Stimulated activated CD4-positive, alpha-beta T cell treated with anti-CD3 and anti-CD28 coated beads, Interleukin-2, amount 100 ng/mL, for 48 hours (primary cell): ENCODE measurements at places on chromosomes 7 and 10.

- no peak for DNase-seq
These were observed 109.3 kb downstream of the GRK5 start for GRCh38 chr10:119316729-119317097.

- DNase-seq = no peak
These were observed 121.5 kb upstream of the PRR15 start for GRCh38 chr7:29442146-29442545.

- no peak for DNase-seq
These were observed 10.4 kb downstream of the CHRM2 start for GRCh38 chr7:136878878-136879277.

GRCh38 chr10:101835362-101835761, 8.2 kb downstream of the KCNIP2 start:
- DNase-seq = no peak

DNA sequence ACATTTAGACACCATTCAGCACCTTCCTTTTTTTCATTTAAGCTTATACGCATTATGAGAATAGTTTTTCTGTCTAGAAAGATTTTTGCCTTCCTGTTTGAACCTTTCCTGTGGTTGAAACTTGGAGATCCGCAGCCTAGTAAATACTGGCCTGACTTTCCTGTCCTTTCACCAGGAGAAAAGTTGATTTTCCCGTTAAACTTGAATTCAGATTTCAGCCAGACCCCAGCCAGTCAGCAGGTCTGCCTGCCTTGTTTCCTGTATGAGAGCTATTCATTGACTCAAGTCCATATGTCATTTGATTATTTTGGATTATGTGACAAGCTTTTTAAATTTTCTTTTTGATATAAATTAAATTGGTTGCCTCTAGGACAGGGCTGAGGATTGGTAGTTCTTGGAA, 71.5 kb downstream of the EVX1 start:
- DNase-seq = no peak

DNA sequence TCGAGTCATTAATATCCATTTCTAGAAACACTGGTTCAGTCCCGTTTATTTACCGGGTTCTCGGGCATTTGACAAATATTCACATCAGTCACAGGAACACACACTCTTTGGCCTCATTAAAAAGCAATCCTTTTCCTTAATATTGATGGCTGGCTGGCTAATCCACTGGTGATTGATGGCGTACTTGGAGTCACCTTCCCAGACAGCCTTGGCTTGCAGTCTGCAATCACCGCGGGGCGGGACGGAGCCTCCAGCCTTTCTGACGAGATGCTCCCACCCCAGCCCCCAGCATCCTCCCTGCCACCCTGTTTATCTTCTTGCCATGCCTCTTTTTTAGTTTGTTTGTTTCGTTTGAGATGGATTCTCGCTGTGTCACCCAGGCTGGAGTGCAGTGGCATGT, 36.6 kb downstream of the SRRM3 start:
- no peak for DNase-seq

- no peak for DNase-seq
These were observed 39.6 kb upstream of the PRKCQ start for GRCh38 chr10:6619660-6620059.

- no peak for DNase-seq
These were observed 2.6 kb downstream of the ABI1 start for GRCh38 chr10:26857991-26858706.

DNA sequence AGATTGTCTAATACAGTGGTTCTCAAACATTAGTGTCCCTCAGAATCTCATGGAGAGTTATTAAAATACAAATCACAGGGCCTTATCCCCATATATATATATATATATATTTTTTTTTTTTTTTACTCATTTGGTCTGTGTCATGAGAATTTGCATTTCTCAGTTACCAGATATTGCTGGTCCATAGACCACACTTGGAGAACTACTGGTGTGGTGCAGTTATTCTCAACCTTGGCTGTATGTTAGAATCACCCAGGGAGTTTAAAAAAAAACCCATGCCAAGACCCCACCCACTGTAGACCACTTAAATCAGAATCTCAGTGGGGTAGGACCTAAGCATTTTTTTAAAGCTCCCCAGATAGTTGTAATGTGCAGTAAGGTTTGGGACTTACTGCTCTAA, 179.9 kb downstream of the AUTS2 start:
- DNase-seq = no peak

DNA sequence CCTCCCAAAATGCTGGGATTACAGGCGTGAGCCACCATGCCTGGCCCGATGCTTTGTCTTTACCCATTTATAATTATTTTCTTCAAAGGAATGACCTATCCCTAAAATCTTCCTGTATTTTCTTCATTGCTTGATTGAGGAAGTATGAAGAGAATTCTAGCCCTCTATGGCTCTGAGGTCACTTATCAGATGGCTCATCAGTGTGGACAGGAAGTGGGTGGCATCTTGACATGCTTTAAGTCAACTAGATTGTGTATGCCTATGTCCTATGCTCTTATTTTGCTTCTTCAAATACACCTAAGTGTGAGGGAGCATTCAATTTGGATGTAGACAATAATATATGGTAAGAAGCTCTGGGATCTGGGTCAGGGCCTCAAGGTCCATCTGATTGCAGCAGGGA, 1020.5 kb downstream of the LRMDA start:
- DNase-seq = no peak

DNA sequence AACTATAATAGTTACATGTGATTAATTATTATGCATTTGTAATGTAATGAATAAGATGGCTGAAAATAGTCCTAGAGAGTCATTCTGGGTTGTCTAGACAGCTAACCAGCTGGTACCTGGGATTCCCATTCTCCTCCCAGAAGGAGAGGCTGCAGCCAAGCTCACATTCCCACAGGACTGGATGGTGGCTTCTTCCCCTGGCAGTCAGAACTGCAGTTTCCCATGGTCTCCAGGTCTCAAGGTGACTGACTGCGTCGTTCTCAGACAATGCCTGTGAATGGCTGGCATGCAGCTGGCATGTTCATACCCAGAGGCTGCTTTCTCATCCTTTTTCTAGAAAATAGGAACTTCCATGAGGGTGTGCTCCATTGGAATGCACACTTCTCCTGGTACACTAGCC, 21.3 kb downstream of the TAS2R16 start:
- no peak for DNase-seq

DNA sequence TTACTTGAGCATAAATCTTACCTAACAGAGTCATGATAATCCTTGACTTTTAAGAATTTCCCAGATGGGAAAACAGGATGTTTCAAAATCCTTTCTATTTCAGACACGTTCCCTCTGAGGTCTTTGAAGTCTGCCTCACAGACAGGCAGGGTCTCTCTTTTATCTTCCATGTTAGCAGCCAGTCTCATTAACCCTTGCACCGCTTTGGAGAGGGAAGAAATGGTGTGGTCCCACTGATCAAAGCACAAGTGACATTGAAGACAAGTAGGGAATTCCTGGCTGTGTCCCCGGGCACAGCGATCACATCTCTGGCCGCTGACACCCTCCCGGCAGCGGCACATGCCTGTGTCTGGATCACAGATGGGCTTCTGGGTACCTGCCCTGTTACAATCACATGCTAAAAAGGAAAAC, 52.7 kb upstream of the LAMB1 start:
- no peak for DNase-seq

GRCh38 chr7:85021101-85021704, 165.7 kb downstream of the SEMA3D start:
- DNase-seq = no peak

DNA sequence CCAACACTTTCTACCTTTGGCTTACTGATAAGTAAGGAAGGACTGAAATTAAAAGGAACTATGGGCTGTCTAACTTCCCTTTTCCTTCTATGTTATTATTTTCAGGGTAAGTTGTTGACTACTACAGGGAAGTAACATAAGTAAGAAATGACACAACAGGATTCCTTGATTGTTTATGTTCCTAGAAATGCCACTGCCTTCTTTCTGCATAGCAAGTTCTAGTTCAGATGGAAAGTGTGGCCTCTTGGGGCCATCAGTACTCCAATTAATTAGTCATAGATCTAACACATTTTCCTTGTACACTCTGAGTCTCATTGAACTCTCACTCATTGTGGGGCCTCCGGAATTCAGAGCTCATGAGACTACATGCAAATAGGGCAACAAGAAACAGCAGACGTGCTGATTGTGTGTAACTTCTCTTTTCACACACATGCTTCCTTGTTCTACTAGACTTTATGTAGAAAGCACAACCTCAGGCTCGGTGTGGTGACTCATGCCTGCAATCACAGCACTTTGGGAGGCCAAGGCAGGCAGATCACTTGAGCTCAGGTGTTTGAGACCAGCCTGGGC, 35.3 kb upstream of the HIBADH start:
- DNase-seq = no peak

GRCh38 chr10:100216006-100216405, 13.4 kb downstream of the CHUK start:
- DNase-seq = no peak

GRCh38 chr10:70292004-70292403, 8.2 kb upstream of the NPFFR1 start:
- DNase-seq = no peak

- DNase-seq = no peak
These were observed 1.1 kb upstream of the WNT16 start for GRCh38 chr7:121327671-121328070.

DNA sequence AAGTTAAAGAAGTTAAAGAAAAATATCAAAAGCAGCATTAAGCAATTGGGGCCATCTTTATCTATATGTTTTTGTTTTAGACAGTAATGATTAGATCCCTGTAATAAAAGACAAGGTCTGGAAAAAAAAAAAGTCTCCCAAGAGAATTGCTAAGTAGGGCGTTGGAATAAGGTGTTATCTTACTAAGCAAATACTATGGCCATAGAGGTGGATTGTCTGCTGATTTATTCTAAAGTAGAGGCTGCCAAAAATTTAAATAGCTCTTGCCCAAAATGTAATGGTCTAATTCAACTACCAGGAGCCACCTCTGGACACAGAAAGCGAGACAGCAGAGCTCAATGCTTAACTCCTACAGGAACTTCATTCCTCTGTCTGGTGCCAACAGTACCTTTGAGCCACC, 71.6 kb downstream of the HERPUD2 start:
- no peak for DNase-seq

- DNase-seq = no peak
These were observed 142.6 kb upstream of the CDC14C start for GRCh38 chr7:48781752-48782151.

GRCh38 chr10:126253611-126253998, 134.7 kb downstream of the ADAM12 start:
- no peak for DNase-seq

GRCh38 chr7:42628054-42628453, 283.8 kb downstream of the C7orf25 start:
- DNase-seq = no peak

- DNase-seq = no peak
These were observed 17.2 kb upstream of the GIMAP8 start for GRCh38 chr7:150432915-150433892.

- DNase-seq = no peak
These were observed 33.0 kb upstream of the PLXNA4 start for GRCh38 chr7:132609222-132609621.

DNA sequence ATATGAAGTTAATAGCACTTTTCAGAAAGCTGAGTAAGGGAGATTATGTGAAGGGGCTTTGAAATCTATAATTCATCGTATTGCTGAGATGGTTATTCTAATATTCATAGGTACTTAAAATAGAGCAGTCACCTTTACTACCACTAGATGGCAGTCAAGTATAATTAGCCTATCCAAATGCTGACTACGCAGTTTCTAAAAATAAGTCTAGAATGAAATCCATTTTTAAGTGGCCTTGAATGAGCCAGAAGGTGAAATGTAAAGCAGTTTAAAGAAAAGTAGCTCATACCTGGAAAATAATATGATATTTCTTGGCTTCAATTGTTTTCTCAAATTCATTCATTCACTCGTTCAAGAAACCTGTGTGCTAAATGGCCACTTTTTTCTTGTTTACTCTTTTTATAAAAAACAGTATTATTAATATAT, 1277.1 kb downstream of the GATA3 start:
- DNase-seq = no peak

GRCh38 chr10:121244818-121245217, 353.4 kb downstream of the FGFR2 start:
- DNase-seq = no peak

GRCh38 chr10:77001206-77001605, 636.4 kb downstream of the KCNMA1 start:
- DNase-seq = no peak

GRCh38 chr10:17256627-17257026, 28.6 kb downstream of the VIM start:
- no peak for DNase-seq

DNA sequence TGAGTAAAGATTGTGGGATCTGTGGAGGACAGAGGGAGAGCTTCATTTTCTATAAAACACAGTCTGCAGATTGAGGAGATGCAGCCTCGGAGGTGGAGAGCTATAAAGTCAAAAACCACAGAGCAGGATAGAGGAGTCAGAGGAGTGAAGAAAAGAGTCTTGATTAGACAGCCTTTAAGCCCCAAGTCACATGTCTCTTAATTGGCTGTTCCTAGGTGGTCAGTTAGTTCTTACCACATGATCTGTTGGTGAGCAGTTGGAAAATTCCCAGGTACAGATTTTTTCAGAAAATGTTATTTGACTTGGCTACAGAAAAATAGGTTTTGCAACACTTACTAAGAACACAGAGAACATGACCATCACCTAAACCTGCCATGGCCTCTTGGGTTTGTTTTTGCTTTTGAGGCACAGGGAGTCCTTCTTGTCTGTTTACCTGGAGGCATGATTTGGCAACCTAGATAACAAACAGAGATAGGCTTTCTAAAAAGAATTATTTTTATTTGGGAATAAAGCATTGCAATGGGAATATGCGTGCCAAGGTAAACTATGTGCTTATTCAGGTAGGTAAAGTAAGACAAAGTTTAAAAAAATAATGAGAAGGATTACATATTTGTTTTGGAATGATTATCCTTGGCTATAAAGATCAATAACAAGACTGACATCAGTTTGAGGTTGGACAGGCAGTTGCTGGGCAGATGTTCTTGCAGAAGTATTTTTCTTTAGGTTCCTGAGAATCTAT, 604 bp upstream of the CYP3A43 start:
- no peak for DNase-seq

DNA sequence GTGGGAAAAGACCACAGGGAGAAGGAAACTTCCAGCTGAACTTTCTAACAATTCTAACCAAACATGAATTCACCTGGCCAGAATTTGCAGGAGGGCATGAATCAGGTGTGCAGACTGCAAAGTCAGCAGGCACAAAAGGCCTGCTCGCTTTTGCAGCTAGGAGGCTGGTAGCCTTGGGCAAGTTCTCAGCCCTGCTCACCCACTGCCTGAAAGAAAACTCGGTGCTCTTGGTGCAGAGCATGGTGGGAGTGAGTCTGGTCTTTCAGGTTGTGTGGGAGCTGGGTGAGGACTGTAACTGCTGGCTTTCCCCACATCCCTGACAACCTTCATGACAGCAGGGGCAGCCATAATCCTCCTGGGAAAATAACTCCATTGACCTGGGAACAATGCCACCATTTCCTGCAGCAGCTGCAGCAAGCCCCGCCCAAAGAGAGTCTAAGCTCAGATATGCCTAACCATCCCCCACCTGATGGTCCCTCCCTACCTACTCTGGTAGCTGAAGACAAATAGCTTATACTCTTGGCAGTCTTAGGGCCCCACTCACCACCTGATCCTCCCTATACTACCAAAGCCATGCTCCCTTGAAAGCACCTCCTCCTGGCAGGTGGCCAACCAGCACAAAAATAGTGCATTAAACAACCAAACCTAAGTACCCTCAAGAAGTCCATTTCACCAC, 31.6 kb downstream of the ZNF117 start:
- DNase-seq = no peak
